ENCODE measurements at places on chromosomes 3 and 15. TPM values are rescaled to one million over a fixed set of nuclear protein-coding genes. Genes with fewer than 3 reads are reported as not detected.

- peak; percentile 57 for DNase-seq
- H3K4me3 ChIP-seq: no peak overlapping the region
- peaks cover 10% of the 10 kb centered on the region for H3K4me1 ChIP-seq
These were observed 19.1 kb downstream of the IREB2 start for GRCh38 chr15:78457101-78457500.

DNA sequence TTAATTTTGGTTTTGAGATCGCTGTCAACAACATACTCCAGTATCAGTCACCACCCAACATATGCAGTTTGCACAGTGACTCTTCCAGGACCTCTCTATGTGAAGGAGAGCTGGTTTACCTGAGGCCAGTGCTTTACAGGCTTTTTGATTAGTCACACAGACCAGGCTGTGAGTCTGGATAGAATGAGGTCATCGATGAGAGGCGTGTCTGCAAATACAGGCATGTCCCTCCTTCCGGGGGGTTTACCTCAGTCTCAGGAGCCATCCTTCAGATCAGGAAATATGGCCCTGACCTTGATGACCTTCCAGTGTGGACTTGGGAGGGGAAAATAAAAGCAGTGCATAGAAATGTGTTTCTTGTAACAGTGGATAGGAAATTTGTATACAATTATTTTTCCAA, 46.9 kb downstream of the KBTBD12 start:
- no peak overlapping the region for H3K27ac ChIP-seq
- H3K27me3 ChIP-seq: no peaks in the 10 kb centered on the region
- H3K4me3 ChIP-seq: no peak overlapping the region
- H3K4me1 ChIP-seq: peaks cover 13% of the 10 kb centered on the region
- DNase-seq: peak; percentile 4

GRCh38 chr15:42375252-42375651, 16.0 kb downstream of the CAPN3 start:
- no peaks in the 10 kb centered on the region for H3K4me1 ChIP-seq
- no peak for DNase-seq

- no peaks in the 10 kb centered on the region for H3K36me3 ChIP-seq
- H3K27ac ChIP-seq: no peak overlapping the region
- H3K4me1 ChIP-seq: no peaks in the 10 kb centered on the region
- no peaks in the 10 kb centered on the region for H3K27me3 ChIP-seq
- H3K4me3 ChIP-seq: no peak overlapping the region
These were observed 62.7 kb upstream of the ITGA11 start for GRCh38 chr15:68494573-68495110.

The PIGZ gene
- 0.13 TPM for total RNA-seq
